ENCODE measurements at places on chromosomes 4 and X.

DNA sequence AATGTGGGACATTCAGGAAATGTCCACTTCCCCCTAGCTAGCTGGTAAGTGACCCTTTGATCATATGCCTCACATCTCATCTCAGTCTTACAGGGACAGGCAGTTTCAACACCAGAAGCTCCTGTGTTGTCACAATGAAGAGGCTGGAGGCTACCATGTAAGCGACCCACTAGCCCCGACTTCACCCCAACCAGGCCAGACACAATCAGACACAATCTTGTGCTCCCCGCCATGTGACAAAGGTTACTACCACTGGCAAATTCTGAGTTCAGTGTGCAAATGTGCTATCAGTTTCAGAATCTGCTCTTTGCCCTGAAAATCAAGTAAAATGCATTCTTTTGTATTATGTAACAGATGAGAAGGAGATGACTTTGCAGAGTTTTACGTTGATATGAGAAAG lies 56.9 kb upstream of the STS start:
- DNase-seq: no peak

DNA sequence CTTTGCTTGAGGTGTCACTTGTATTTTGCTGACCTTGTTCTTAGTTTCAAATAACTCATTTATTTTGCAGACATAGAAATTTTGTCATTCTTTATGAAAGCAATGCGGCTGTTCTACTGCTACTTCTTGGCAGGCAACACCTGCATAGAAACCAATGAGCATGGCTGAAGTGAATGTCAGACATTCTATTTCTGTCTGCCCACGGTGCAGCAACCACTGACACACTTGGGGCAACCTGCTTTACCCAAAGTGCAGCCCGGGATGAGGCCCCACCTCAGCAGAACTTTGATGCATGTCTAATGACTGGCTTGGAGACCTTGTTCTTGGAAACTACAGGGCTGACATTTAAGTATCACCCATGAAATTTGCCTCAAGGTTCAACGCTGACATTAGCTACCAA lies 93.6 kb downstream of the RBM47 start:
- no peak for DNase-seq

GRCh38 chr4:98627531-98628257 lies 30.7 kb downstream of the TSPAN5 start:
- no peak for DNase-seq

DNA sequence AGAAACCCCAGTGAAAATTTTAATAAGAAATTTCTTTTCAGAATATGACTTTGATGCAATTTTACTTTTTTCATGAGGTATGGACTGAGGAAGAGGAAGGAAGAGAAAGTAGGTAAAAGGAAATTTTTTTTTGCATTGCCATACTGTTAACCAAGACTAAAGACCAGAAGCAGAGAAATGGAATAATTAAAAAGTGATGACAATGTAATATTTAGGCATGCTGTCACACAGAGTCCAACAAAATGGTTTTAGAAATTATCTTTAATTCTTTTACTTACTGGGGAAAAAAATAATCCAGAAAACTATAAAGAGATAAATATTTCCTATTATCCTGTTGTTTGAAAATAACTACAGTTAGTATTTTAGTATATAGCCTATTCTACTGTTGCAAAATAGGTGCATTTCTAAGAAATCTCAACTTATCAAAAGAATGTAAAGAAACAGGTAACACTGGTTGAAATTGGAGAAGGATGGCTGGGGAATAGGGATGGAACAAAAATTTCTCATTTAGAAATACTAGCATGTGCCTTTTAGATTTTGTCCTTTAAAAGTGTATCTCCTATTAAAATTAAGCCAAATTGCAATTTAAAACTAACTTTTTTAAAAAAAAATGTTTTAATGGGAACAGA lies 92.6 kb downstream of the ANXA3 start:
- no peak for DNase-seq

- no peak for DNase-seq
These were observed 12.2 kb downstream of the EPHA5 start for GRCh38 chr4:65658117-65658516.
